Endothelial cell of umbilical vein (primary cell): ENCODE measurements at places on chromosomes 3 and 15. TPM values are rescaled to one million over a fixed set of nuclear protein-coding genes. Genes with fewer than 3 reads are reported as not detected.

GRCh38 chr3:67599821-67600220, 54.6 kb downstream of the SUCLG2 start:
- H3K27me3 ChIP-seq, result no peaks in the 10 kb centered on the region
- H3K4me3 ChIP-seq, result no peak overlapping the region
- DNase-seq, result no peak
- no peaks in the 10 kb centered on the region for H3K4me1 ChIP-seq

GRCh38 chr3:112382543-112383160, 49.7 kb downstream of the CD200 start:
- no peaks in the 10 kb centered on the region for H3K36me3 ChIP-seq
- no peak overlapping the region for H3K4me3 ChIP-seq
- DNase-seq, result no peak
- H3K27me3 ChIP-seq, result no peaks in the 10 kb centered on the region
- H3K4me1 ChIP-seq, result peaks cover 7% of the 10 kb centered on the region

The CHRD gene
- polyA plus RNA-seq, result 0.27 and 0.54 TPM in 2 replicates

The PLCB2 gene
- polyA plus RNA-seq, result 1.6 and 1.9 TPM in 2 replicates

The DLEC1 gene
- polyA plus RNA-seq, result not detected in 2 replicates

The P2RY14 gene
- not detected in 2 replicates for polyA plus RNA-seq

DNA sequence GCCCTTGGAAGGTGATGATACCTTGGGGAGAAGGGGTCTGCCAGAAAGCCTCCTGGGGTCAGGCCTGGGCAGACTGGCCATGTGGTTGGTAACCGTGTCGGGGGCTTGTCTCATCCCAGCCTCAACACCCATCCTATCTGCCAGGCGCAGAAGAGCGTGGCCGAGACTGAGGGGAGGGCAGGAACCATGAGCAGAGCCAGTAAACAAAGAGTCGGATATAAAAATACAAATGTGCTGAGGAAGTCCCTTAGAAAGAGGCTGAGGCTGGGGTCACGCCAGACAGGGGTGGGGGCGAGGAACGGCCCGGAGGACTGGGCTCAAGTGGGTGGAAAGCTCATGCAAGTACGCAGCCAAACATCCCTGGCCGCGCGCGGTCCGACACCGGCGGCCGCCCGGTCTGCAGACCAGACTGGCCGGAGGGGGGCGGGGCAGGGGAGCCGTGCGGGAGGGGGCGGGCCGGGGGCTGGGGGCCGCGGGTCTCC, 1.9 kb downstream of the CAMK2N2 start:
- DNase-seq, result no peak
- H3K4me1 ChIP-seq, result peaks cover 13% of the 10 kb centered on the region
- no peaks in the 10 kb centered on the region for H3K36me3 ChIP-seq
- H3K4me3 ChIP-seq, result no peak overlapping the region
- H3K27me3 ChIP-seq, result peaks cover 26% of the 10 kb centered on the region

The THPO gene
- polyA plus RNA-seq, result 0.08 and 0.10 TPM in 2 replicates

- no peak overlapping the region for H3K4me3 ChIP-seq
- no peaks in the 10 kb centered on the region for H3K36me3 ChIP-seq
- peaks cover 3% of the 10 kb centered on the region for H3K27me3 ChIP-seq
Measured at GRCh38 chr3:17110660-17111396, 226.1 kb downstream of the PLCL2 start.
